ENCODE measurements at places on chromosomes 7 and 10. TPM values are rescaled to one million over a fixed set of nuclear protein-coding genes. Genes with fewer than 3 reads are reported as not detected.

DNA sequence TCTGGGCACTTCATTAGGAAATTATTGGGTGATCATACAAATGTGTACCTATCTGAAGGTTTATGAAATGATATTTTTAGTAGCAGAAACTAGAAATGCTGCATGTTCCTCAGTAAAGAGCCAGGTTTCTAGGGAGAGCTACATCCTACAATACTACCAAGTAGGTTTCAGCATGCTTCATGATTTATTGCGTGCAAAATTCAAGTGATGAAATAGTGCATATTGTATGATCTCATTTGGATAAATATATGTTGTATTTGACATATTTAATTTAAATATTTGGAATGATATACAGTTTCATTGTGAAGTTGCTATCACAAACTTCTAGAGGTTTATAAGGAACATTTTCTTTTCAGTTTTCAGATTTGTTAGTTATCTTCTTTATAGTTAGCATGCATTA lies 90.5 kb upstream of the GDF10 start:
- no peaks in the 10 kb centered on the region for H3K4me1 ChIP-seq
- no peaks in the 10 kb centered on the region for H3K36me3 ChIP-seq
- no peak overlapping the region for H3K27ac ChIP-seq
- no peak overlapping the region for H3K4me3 ChIP-seq

- DNase-seq: no peak
- peaks cover 59% of the 10 kb centered on the region for H3K4me1 ChIP-seq
- H3K4me3 ChIP-seq: no peak overlapping the region
- peaks cover 29% of the 10 kb centered on the region for H3K36me3 ChIP-seq
- peaks cover 2% of the 10 kb centered on the region for H3K27me3 ChIP-seq
Observed at GRCh38 chr10:129914153-129914855, 49.8 kb downstream of the EBF3 start.

DNA sequence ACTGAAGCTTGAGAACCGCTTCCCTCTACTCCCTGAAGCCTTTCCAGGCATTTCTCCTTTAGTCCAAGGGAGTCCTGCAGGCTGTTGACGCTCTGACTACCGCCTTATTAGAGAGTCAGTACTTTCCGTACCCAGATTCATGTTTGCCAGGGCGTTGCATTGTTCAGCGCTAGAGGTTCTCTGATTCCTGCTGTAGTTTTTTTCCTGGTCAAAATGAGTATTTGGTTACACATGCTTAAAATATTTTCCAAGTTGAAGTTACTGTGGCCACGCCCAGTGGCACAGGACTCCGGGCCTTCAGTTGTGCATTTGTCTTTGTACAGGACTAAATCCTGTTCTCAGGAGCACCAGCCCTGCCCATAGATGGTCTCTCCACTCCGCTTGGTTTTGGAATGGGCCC lies 7.9 kb downstream of the MTURN start:
- no peak for DNase-seq
- H3K36me3 ChIP-seq: peaks cover 3% of the 10 kb centered on the region
- H3K4me1 ChIP-seq: peaks cover 6% of the 10 kb centered on the region
- H3K4me3 ChIP-seq: no peak overlapping the region

DNA sequence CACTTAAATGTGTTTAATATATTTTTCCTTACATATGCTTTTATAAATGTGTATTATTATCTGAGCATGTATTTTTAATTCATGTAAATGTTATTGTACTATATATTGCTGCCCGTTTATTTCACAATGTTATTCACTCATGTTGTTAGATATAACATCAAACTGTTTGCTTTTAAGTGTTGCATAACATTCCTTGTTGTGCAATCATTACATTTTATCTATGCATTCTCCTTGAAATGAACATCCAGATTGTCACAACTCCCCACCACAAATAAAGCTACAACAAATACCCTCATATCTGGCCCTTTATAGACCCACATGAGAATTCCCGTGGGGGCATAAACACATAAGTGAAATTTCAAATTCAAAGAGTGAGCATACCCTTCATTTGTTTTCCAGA lies 264.2 kb downstream of the HPSE2 start:
- H3K36me3 ChIP-seq: no peaks in the 10 kb centered on the region
- no peak overlapping the region for H3K27ac ChIP-seq
- no peak for DNase-seq
- no peaks in the 10 kb centered on the region for H3K4me1 ChIP-seq

DNA sequence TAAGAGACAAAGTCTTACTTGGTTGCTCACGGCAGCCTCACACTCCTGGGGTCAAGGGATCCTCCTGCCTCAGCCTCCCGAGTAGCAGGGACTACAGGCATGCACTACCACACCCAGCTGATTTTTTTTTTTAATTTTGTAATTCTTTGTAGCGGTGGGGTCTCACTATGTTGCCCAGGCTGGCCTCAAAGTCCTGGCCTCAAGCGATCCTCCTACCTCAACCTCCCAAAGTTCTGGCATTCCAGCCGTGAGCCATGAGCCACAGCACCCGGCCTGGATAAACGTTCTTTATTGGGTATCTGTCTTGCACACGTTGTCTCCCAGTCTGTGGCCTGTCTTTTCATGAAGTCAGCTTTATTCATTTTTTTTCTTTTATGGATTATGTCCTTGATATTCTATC lies 636.1 kb upstream of the FOXK1 start:
- H3K4me1 ChIP-seq: peaks cover 3% of the 10 kb centered on the region
- H3K27me3 ChIP-seq: no peaks in the 10 kb centered on the region
- no peak overlapping the region for H3K27ac ChIP-seq
- H3K4me3 ChIP-seq: no peak overlapping the region

- peaks cover 11% of the 10 kb centered on the region for H3K4me1 ChIP-seq
- H3K4me3 ChIP-seq: peak overlapping the region; percentile 99
- H3K36me3 ChIP-seq: no peaks in the 10 kb centered on the region
- peak overlapping the region; percentile 99 for H3K27ac ChIP-seq
Observed at GRCh38 chr10:87861566-87861952, 1.8 kb downstream of the KLLN start.

DNA sequence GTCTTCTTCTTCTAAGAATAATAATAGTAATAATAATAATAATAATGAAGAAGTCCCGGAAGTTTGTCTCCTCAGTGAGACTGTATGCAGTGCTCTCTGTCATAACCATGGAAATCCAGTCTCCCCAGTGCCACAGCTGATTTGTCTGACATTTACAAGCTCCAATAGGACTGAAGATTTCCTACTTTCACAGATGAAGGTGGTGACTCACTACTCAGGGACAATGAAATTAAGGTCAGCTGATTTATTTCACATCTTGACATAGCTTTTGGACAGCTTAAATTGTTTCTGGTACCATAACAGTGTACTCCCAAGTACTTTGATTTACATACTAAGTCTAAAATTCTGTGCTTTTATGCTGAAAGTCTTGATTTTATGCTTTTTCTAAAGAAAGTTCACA lies 6.9 kb downstream of the CELF2 start:
- no peak for DNase-seq
- no peak overlapping the region for H3K27ac ChIP-seq
- peaks cover 3% of the 10 kb centered on the region for H3K27me3 ChIP-seq
- H3K36me3 ChIP-seq: no peaks in the 10 kb centered on the region
- no peaks in the 10 kb centered on the region for H3K4me1 ChIP-seq

DNA sequence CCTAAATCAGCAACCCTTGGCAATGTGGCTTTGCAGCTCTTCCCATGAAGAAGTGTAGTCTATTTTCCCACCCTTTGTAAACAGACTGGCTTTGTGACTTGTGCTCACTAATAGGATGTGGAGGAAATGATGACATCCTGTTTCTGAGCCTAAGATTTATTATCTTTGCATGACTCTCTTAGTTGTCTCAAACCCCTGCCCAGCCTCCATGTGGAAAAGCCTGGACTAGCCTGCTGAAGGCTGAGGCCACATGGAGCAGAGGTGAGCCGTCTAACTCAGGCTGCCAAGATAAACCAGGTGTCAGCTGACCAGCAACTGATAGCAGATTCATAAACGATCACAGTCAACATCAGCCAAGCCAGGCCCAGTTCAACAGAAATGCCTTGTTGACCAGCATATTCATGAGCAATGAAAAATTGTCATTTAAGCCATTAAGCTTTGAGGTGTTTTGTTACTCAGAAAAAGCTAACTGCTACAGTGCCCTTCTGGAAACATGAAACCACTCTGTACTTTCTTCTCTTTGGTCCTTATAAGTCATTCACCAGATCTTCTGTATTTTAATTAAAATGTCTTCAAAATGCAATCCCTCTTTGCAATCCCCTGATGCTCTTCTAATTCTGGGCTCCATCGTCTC lies 586.3 kb upstream of the ANKRD30A start:
- no peaks in the 10 kb centered on the region for H3K27me3 ChIP-seq
- no peaks in the 10 kb centered on the region for H3K4me1 ChIP-seq
- H3K36me3 ChIP-seq: no peaks in the 10 kb centered on the region
- H3K27ac ChIP-seq: no peak overlapping the region
- no peak overlapping the region for H3K4me3 ChIP-seq

- DNase-seq: no peak
- no peaks in the 10 kb centered on the region for H3K36me3 ChIP-seq
- H3K4me3 ChIP-seq: no peak overlapping the region
- H3K27me3 ChIP-seq: no peaks in the 10 kb centered on the region
Observed at GRCh38 chr10:17196045-17196444, 5.4 kb downstream of the TRDMT1 start.

- no peak overlapping the region for H3K4me3 ChIP-seq
- no peak overlapping the region for H3K27ac ChIP-seq
- H3K27me3 ChIP-seq: no peaks in the 10 kb centered on the region
- H3K4me1 ChIP-seq: no peaks in the 10 kb centered on the region
- DNase-seq: no peak
Observed at GRCh38 chr7:50209461-50210135, 94.9 kb upstream of the IKZF1 start.

GRCh38 chr7:87505557-87506245 lies 30.2 kb upstream of the ABCB4 start:
- H3K27me3 ChIP-seq: no peaks in the 10 kb centered on the region
- no peak overlapping the region for H3K4me3 ChIP-seq
- no peak for DNase-seq
- H3K27ac ChIP-seq: no peak overlapping the region
- no peaks in the 10 kb centered on the region for H3K4me1 ChIP-seq

- H3K4me3 ChIP-seq: no peak overlapping the region
- no peak overlapping the region for H3K27ac ChIP-seq
- DNase-seq: no peak
- no peaks in the 10 kb centered on the region for H3K36me3 ChIP-seq
- H3K4me1 ChIP-seq: no peaks in the 10 kb centered on the region
Observed at GRCh38 chr7:30654296-30655090, 27.8 kb downstream of the CRHR2 start.

GRCh38 chr10:4199196-4199595 lies 414.2 kb upstream of the KLF6 start:
- no peaks in the 10 kb centered on the region for H3K4me1 ChIP-seq
- H3K27ac ChIP-seq: no peak overlapping the region
- no peak for DNase-seq
- H3K36me3 ChIP-seq: no peaks in the 10 kb centered on the region
- no peaks in the 10 kb centered on the region for H3K27me3 ChIP-seq

DNA sequence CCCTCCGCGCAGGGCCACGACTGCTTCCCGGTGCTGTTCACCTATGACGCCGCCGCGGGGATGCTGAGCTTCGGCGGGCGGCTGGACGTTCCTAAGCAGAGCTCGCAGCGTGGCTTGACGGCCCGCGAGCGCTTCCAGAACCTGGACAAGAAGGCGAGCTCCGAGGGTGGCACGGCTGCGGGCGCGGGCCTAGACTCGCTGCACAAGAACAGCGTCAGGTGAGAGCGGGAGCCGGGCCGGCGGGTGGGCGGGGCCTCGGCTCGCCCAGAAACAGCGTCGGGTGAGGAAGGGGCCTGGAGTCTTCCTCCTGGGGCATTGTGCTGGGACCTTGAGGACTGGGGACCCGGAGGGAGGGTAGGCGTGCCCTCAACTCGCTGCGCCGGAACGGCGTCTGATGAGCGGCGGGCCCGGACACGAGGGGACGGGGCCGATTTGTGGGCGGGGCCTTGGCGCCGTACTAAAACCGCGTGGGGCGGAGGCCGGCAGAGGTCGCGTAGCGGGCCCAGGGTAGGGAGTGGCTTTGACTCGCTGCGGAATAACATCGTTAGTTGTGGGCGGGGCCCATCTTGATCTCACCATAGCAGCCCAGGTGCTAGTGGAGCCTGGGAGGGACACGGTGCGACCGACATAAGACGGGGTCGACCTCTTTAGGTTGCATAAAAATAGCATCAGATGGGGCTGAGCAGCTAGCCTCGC lies 15.6 kb downstream of the PDAP1 start:
- peaks cover 32% of the 10 kb centered on the region for H3K4me1 ChIP-seq
- H3K36me3 ChIP-seq: peaks cover 57% of the 10 kb centered on the region
- DNase-seq: peak; percentile 86
- peak overlapping the region; percentile 25 for H3K27ac ChIP-seq
- H3K4me3 ChIP-seq: peak overlapping the region; percentile 60
- no peaks in the 10 kb centered on the region for H3K27me3 ChIP-seq

DNA sequence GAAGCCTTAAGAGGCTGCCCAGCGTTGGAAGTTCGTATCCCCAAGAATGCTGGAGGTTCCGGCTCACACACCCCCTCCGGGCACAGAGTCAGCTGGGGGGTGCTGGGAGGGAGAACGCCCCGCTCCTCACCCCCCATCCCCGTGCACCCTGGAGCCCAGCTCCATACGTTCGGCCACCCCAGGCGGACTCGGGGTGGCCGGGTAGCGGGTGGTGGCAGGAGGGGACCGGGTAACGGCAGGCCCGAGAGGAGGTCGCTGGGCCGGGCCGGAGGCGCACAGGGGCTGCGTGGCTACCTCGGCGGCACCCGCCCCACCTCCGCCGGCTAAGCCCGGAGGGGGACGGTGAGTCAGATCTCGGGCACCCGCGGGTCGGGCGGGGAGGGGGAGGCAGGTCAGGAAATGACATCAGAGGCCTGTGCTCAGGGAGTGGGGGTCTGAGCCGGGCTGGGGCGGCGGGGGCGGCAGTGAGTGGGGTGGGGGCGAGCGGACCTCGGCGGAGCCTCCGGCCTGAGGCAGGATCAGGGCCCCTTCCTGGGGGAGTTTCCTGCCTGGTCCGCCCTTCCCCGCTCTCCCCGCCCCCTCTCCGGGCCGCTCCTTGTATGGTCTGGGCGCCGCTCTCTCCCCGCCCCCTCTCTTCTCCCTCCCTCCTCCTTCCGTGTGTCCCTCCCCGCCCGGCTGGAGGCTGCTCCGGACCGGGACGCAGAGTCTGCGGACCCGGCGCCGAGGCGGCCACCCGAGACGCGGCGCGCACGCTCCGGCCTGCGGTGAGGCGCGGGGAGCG lies at the start of gene ZYX:
TSS of gene ZYX (plus strand) at position 700 of the 781 bp plus-strand sequence. CDS start 227 bp downstream, outside the sequence.
- no peaks in the 10 kb centered on the region for H3K27me3 ChIP-seq
- H3K36me3 ChIP-seq: peaks cover 34% of the 10 kb centered on the region
- peak; percentile 95 for DNase-seq
- H3K27ac ChIP-seq: peak within 1 kb of the TSS; percentile 95
- peaks cover 51% of the 10 kb centered on the region for H3K4me1 ChIP-seq

The CPA5 gene
- 0.24 TPM for polyA plus RNA-seq

The PDGFA gene
- polyA plus RNA-seq: 76.8 TPM

The SLC26A3 gene
- not detected for polyA plus RNA-seq

The PON3 gene
- polyA plus RNA-seq: 4.1 TPM

The SPDYE18 gene
- polyA plus RNA-seq: 1.6 TPM

The AGMO gene
- 0.32 TPM for polyA plus RNA-seq

The ITIH2 gene
- 28.7 TPM for polyA plus RNA-seq

The FAM25A gene
- polyA plus RNA-seq: not detected

The HTR5A gene
- polyA plus RNA-seq: 6.0 TPM

The LFNG gene
- 47.0 TPM for polyA plus RNA-seq

All from spinal cord (tissue), 10 donors.